ENCODE measurements at places on chromosomes 7 and 10.
A peak's percentile ranks its signal among the peaks of the same experiment; 100 is the strongest.

- DNase-seq: no peak
Observed at GRCh38 chr7:1567896-1568510, 1.8 kb downstream of the PSMG3 start.

DNA sequence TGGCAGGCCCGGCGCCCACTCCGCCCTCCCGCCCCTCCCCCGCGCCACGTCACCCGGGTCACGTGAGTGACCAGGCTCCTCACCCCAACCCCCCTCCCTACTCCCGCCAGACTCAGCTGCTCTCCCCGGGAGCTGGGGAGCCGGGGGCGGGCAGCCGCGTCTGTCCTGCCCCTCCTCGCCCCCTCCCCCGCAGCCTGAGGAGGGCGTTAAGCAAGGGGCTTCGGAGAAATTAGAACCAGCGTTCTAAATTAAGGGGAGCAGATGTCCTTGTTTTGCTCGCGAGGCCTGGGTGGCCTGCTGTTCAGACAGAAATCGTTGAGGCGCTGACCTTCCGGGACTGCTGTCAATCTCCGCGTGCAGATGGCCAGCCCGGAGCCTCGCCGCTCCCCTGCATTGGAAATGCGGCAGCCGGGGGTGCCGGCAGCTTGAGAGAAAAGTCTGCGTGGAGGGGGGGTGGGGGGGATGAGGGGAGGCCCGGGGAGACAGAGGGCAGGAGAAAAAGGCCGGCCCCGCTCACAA lies 102.2 kb upstream of the ZNF438 start:
- DNase-seq: peak; percentile 79

DNA sequence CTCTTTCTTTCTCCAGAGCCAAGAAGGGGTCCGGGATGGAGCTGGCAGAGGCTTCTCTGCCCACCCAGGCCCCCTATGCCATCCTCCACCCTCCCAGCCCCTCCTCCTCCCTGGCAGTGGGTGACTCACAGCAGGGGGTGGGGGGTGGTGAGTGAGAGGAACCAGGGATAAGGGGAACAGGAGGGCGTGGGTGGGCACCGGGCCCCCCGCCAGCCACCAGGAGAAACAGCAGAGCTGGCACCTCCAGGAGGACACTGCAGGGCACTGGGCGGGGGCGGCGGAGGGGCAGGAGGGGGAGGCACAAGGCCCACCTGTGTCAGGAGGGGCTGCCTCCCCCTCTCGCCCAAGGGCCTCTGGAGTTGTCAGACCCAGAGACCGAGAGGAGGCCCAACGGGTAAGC lies 56.0 kb downstream of the CAMK2B start:
- no peak for DNase-seq

- no peak for DNase-seq
Observed at GRCh38 chr7:130486954-130487436, 4.9 kb upstream of the MEST start.
